ENCODE measurements at places on chromosomes 1 and 21.

- DNase-seq, result no peak
These were observed 1.5 kb downstream of the SPATA6 start for GRCh38 chr1:48470481-48470855.

DNA sequence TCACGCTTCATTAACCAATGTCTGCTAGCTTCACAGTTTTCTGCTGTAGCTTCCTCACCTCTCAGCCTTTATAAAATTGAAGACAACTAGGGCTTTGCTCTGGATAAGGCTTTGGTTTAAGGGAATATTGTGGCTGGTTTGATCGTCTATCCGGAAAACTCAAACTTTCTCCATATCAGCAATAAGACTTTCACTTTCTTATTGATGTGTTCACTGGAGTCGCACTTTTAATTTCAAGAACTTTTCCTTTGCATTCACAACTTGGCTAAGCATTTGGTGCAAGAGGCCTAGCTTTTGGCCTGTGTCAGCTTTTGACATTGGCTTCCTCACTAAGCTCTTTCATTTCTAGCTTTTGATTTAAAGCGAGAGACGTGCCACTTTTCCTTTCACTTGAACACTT, 12.9 kb downstream of the COA6 start:
- no peak for DNase-seq

DNA sequence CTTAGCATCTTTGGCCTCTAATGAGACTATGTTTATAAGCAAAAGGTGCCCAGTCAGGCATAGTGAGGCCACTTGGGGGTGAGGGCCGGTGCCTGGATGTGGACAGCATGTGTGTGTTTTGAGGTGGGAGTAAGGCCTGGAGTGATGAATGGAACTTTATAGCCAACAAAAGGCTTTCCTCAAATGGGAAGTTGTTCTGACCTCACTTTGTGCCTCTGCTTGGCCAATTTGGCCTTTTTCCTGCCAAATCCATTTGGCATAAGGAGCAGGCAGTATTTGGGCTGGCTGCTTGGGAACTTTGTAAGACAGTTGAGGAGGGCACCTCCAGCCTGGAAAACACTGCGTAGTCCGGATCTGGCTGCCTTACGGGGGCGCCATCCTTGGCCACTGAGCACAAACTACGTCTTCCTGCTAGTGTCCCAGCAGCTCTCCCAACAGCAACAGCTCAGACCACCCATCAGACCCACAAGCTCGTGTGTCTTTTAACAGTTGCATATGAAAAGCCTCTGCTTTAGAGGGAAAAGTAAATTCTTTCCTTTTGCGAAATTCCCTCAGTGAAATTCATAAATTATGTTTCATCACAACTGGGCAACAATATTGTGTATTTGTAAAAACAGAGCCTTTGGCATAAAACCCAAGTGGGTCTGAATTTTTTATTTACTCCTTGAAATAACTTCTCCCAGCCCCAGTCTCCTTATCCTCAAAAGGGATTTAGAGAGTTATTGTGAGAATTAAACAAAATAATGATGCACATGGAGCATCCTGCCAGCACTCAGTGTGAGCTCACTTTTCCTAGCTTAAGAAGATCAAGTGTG, 322.9 kb downstream of the DISC1 start:
- no peak for DNase-seq

DNA sequence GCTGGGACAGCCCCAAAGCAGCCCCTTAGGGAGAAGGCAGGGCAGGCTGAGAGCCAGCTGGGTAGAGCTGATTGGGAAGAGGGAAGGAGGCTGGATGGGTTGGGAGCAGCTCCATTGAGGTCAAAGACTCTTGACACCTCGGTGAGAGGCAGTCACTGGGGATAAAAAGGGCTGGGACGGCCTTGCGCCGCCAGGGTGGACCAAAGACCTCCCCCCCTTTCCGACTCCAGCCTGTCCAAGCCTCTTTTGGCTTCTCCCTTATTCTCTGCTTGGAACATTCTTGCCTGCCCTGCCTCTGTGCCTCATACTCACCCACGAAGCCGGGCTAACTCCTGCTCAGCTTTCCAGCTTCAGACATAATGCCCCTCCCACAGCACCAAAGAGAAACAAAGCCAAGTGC, 51.1 kb downstream of the LRRC38 start:
- no peak for DNase-seq

DNA sequence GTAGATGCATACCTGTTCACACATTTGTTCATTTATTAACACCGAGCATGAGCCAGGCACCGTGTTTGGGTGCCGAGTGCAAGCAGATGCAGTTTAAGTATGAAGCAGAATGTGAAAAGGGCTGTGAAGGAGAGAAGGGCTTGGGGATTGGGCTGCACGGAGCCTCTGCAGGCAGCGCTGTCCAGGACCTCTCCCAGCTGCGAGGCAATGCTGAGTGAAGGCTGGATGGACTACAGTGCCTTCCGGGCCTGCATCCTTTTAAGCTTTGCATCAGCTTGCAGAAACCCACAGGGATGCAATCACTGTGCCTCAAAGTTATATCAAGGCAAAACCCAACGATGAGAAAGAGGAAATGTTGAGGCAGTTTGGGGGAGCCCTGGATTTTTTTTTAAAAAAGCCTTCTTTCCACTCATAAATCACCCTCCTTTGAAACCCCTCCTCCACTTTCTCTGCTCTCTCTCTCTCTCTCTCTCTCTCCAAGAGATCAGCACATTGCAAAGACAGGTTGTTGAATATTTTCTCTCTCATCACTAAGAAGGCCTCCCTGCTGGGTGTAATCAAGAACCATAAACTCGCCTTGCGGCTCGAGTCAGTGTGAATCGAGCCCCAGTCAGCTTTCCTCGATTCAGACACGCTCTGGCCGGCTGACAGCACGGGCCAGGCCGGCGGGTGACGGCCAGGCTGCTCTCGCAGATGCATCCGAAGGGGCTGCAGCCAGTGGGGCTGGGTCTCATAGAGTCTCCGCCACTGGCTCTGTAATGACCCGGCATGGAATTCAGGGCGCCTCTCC, 89.2 kb upstream of the POU3F1 start:
- DNase-seq, result no peak

GRCh38 chr1:247324204-247324787, 7.4 kb downstream of the ZNF496 start:
- no peak for DNase-seq

DNA sequence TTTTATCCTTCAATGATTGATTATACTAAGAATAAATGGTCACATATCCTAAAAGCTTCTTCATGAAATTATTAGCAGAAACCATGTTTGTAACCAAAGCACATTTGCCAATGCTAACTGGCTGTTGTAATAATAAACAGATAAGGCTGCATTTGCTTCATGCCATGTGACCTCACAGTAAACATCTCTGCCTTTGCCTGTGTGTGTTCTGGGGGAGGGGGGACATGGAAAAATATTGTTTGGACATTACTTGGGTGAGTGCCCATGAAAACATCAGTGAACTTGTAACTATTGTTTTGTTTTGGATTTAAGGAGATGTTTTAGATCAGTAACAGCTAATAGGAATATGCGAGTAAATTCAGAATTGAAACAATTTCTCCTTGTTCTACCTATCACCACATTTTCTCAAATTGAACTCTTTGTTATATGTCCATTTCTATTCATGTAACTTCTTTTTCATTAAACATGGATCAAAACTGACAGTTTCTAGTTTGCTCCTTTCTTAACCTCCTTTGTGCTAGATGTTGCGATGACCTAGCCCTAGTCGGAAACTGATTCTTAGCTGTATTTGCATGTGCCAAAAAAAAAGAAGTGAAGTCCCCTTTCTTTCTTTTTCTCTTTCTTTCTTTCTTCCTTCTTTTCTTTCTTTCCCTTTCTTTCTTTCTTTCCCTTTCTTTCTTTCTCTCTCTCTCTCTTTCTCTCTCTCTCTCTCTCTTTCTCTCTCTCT, 45.1 kb downstream of the MAP3K7CL start:
- DNase-seq, result no peak

DNA sequence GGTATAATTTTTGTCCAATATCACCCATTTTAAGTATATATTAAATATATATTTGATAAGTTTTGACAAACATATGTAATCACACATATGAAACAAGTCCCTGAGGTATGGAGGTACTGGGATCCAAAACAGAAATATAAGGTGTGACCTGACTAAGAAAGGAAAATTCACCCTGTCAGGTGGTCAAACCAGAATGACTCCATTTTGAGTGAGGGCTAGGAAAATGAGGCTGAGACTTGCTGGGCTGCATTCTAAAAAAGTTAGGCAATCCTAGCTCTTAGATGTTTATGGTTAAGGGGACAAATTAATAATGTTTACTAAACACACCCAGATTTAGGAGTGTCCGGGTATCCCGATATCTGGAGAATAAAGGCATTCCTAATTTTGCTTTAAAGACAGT, 11.6 kb upstream of the SLC19A2 start:
- DNase-seq, result no peak

- DNase-seq, result no peak
These were observed 29.0 kb downstream of the BACE2 start for GRCh38 chr21:41196993-41197392.

DNA sequence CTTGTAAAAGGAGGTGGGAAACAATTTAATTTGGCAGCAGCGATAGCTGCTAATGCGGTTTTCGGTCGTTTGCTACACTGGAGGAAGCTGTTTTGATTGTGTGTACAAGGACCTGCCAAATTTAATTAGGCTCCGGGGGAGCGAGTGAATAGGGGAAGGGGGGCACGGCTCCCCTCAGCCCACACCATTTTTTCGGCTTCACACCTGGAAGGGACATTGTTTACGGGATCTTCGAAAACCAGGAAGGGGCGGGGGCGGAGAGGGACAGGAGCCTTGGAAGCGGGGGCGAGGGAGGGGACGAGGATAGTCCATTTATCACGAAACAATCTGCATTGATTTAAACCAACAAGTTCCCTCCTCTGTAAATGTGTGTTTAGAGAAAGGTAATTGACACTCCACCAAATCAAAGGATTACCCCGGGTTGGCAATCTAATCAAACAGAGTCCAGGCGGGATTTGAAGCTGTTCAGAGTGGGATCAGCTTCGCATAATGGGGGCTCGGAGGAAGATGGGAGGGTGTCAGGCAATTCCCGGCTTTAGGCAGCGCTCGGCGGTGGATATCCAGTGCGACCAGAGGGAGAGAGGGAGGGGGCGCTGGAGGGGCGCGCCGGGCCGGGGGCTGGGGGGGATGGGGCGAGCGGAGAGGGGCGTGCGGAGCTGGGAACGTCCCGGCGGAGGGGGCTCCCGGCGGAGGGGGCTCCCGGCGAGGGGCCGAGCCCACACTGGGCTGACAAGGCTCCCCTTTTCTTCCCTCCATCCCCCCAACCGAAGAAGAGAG, 9.8 kb downstream of the PAX7 start:
- DNase-seq, result no peak

DNA sequence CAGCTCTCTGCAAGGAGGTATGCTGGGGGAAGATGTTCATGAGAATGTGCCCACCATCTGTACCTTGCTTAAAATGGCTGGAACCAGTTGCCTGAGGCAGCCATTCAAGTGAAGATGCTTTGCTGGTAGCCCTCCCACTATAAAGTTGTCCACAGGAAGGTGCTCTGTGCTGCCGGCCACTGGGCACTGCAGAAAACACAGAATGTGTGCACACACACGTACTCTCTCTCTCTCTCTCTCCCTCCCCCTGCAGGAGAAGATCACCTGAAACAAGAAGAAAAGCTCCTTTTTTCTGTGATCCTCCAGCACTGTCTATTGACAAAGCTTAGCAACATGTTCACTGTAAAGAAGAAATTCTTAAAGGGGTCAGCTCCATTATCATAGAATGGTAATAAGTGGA, 134.8 kb downstream of the PIGK start:
- DNase-seq, result no peak

DNA sequence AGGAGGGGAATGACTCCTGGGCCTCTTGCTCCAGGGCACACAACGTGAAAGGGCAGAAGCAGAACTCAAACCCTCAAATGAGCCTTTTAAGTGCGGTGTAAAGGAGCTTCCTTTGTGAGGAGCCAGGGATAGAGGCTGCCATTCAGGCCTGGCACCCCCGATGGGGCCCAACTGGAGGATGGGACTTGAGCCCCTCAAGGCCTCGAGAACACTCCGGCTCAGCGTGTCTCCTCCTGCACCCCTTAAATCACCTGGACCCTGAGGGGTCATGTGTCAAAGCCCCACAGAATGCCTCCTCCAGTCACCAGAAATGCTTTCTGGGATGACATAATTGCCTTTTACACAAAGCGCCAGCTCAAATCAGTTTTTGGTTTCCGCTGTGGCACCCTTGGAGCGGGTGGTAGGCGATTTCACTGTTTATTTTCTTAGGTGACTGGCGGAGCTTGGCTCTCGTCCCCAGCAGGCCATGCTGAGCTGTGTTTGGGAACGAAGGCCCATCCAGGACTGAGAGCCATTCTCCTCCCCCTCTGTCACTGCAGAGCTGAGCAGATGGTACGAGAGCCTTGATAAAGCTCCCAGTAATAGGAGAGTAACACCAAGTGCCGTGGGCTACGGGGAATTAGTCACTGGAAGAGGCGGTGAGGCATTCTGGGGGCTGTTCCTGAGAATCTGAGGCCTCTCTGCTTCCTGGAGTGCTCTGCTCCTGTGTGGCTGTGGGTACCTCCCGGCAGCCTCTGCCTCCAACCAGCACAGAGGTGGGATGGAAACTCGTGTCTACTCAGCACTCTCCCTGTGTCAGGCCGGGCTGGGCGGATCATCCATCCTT, 163.0 kb downstream of the GRIK3 start:
- no peak for DNase-seq

- DNase-seq, result no peak
These were observed 40.8 kb downstream of the DSTYK start for GRCh38 chr1:205170532-205171269.

DNA sequence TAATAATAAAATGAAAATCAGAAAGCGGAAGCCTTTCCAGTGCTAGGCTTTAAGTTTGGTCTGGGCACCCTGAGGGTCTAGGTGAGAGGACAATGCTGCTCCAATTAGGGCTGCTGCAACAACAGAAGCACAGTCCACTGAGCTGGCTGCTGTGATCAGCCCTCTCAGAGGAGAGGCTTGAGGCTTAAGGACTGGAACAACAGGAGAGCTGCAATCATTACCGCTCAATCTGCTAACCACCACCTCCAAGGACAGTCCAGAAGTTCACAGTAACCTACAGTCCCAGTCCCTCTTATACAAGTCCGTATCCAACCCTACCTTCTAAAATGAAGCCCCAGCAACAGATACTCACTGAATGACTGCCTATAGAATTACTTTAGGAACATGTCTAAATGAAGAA, 62.1 kb downstream of the USP24 start:
- DNase-seq, result no peak
